ENCODE measurements at places on chromosomes 12 and 14.

DNA sequence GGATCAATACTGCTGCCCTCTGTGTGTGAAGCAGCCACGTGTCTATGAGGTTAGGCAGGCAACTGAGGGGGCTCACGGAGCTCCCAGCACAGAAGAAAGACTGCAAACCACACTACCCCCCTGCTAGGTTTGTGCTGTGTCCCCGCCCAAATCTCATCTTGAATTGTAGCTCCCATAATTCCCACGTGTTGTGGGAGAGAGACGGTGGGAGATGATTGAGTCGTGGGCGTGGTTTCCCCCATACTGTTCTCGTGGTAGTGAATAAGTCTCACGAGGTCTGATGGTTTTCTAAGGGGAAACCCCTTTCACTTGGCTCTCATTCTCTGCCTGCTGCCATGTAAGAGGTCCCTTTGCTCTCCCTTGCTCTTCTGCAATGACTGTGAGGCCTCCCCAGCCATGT, 68.6 kb downstream of the ACTN1 start:
- DNase-seq: no peak

DNA sequence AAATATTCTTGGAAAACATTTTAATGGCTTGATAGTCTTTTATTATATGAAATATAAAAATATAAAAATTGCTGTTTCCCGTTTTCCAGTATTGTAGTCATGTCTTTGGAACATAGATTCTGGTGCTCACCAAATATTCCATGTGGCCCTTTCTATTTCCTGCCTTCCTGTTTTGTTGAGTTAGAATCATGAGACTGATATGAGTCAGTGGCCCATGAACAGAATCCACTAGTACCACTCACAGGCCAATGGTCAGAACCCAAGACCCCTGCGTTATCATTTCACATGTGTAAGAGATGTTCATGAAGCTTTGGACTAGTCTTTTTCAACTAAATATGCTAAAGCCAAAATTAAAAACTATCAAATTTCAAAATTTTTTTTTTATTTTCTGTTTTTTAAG, 56.9 kb downstream of the BICD1 start:
- DNase-seq: no peak

GRCh38 chr14:101167428-101167827, 263.9 kb upstream of the RTL1 start:
- DNase-seq: no peak

DNA sequence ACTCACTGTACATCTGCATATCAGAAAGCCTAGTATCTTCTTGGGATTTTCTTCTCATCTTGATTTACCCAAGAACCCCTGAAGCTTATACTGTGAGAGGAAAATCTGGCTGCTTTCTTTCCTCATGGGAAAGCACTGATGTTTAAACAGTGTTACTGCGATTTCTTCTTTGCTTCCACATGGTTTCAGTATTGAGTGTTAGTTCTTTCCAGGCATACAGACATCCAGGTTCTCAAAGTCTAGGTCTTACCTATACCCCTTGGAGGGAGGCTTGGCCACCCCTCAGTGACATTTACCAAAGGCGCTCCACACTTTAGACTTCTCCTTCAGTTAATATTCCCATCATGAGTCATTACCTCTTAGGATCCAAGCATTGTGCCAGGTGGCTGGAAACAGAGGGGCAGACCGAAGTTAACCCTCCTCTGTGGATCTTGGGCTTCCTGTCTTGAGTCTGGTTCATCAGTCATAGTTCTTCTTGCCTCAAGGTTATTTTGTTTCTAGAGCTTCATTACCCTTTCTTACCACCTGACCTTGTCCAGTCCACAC, 79.1 kb downstream of the TMEM117 start:
- no peak for DNase-seq

- no peak for DNase-seq
These were observed 7.0 kb downstream of the CCND2 start for GRCh38 chr12:4280351-4281163.

DNA sequence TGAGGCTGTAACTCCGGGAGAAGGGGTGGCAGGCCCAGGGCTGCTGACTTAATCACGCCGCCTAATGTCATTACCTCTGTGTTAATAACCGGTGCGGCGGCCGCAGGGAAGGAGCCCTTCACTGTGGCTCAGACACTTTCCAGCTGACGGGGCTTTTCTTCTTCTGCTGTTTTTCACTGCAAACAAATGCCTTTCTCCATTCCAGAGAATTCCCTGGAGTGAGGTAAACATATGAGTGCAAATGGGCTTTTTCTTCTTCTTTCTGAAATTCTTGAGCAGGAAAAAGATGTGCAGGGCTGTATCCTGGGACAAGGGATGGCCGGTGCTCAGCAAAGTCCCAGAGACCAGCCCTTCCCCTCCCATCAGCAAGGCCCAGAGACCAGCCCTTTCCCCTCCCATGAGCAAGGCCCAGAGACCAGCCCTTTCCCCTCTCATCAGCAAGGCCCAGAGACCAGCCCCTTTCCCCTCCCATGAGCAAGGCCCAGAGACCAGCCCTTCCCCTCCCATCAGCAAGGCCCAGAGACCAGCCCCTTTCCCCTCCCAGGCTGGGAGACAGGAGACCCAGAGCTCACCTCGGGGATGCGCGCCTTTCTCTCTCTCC, 33.4 kb upstream of the FAM181A start:
- DNase-seq: no peak

DNA sequence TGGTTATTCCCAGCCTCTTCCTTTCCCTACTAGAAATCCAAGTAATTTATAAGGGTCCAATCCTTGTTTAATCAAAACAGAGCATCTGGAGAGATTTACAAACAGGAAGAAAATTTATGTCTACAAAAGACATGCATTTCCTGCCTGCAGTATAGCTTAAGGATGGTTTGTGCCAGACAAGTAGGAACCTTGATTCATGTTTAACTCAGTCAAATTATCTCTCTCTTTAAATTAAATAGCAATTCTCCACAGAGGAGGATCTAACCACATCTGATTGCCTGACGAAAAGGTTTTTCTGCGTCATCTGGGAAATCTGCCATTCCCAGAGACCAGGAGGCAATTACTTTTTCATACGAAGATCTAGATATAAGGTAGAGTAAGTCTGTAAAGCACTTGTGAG, 105.2 kb downstream of the ZFC3H1 start:
- DNase-seq: no peak

DNA sequence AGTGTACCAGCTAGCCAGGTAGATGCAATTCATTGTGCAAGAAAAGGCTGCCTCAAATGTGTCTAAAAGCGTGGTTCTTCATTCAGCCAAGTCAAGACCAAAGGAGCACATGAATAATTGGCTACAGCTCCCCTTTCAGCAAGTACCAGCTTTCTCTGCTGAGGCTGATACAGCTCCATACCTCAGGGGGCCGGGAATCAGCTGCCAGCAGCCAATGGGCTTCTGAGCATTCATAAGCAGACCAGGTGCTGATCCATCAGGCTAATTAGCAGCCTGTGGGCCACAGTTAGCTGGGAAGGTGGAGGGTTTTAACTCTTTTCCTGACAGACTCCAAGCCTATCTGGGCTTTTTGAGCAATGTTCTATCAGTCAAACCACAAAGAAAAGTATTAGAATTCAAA, 264.7 kb downstream of the APAF1 start:
- DNase-seq: no peak

DNA sequence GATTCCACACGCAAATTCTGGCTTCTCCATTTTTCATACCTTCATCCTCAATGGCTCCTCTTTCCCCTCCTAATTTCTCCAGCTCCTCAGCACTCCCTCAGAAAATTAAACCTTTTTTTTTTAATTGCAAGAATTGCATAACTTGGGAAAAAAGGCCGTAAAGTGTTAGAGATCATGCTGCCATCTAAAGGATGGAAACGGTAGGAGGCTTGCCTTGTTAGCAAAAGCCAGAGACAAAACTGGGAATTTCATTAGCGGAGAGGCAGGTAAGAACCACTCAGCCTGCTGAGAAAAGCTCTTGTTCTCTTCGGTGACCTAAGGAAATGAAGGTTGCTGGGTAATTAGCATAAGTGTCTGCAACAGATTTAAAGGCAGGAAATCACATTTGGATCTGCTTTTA, 204.3 kb downstream of the AEBP2 start:
- DNase-seq: no peak

DNA sequence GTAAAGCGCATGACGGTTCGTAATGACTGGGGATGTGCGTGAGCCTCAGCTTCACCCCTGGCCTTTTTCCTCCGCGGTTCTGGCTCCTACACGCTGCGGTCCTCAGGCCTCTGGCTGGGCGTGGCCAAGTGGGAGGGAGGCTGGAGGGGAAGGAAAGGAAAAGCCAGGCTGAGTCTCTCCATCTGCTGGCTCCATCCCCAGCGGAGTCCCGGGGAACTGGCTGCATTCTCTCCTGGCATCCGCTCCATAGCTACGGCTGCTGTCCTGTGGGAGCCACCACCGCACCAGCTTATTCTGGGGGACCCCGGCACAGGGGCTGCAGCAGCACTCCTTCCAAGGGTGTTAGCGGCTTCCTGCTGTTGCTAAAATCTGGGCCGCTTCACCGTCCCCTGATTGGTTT, 68.2 kb upstream of the SLC24A4 start:
- no peak for DNase-seq

DNA sequence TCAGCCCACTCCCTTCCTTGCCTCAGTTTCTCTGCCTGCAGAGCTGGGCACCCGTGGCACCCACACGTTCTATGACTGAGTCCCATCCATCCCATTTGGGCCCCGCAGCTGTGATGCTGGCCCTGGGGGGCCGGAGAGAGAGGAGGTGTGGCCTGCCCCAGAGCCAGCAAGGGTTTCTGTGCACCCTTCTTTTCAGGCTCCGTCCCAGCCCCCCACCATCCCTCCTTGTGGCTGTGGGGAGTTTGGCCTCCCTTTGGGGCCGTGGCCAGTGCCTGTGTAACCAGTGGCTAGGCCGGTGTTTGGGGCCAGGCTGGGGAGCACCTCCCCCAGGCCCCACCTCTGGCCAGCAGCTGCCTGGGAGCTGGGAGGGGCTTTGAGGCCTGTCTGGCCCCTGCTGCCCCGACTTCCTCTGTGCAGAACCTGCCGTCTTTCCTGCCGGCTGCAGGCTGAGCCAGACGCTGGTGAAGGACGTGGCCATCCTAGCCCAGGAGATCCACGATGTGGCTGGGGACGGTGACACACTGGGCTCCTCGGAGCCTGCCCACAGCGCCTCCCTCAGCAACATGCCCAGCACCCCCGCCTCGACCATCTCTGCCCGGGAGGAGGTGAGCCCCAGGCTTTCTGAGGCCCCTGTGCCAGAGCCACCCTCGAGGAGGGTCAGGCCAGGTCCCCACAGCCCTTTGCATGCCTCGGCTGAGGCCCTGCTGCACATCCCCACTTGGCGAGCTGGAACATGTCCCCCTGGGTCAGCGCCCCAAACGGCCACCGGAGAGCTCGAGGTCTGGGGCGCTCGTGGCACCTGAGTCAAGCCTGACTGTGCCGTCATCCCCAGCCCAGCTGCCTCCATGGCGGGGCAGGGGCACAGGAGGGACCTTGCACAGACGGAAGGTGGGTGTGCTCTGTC, 27.7 kb downstream of the CEP170B start:
- DNase-seq: no peak

Data from GM12892 (cell line).